CD4-positive, alpha-beta T cell treated with Interleukin-10 for 1 hour (primary cell): ENCODE measurements at places on chromosomes 4 and X.
A peak's percentile ranks its signal among the peaks of the same experiment; 100 is the strongest.

DNA sequence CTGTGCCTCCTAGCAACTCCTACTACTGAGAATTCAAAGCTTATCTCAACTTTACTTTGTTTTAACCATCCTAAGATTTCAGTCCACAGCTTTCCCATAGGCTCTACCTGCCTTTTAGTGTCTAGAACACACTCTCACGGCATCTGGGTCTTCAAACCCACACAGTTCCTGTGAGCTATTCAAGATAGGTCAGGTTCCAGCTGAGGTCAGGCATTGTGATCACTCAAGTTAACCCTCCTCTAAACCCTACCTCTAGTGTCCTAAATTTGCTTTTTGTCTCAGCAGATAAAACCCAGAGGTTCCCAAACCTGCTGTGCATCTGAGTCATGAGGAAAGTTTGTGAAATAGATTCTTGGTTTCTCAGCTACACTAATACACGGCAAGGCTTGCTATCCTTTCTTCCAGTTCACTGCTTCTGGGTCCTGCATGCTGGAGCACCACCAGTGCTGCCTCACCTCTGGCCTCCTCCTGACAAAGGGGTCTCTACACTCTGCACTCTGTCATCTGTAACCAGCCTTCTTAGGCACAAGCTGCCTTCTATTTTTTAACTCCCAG, 324.6 kb upstream of the MAGEB2 start:
- DNase-seq: no peak

DNA sequence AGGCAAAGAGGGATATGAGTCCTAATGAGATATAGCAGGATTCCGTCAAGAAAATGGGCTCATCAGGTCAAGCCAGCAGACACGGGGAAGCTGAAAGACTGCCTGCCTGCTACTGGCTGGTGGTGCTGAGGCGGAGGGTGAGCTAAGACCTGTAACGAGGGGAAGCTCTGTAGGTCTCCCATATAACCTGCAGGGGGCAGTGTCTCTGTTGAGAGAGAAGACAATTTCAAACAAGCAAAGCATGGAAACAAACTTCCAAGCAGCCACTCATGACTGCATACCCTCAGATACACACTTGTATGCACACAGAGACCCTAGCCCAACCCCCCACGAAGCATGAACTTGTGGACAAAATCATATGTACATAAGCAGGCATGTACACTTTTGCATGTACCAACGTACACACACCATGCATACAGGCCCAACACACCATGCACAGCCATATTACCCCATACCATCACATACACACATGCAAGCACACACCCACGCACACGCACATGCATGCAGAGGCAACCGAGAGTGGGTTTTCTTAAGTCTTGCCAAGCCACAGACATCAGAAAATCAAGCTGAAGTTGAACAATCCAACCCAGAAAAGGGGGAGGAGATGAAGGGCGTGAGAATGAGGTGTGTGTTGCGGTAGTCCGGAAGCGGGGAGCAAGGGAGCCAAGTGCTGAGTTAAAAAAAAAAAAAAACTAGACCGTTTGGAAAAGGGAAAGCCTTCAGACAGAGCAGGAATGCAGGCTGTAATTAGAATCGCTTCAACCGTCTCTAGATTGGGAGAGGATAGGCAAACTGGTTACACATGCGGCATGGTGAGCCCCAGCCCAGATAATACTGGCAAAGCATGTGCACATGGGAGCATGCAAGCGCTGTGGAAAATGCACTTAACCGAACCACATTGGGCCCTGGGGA, 71.0 kb downstream of the PJA1 start:
- DNase-seq: peak; percentile 37

- DNase-seq: no peak
Measured at GRCh38 chrX:314049-314448, 4.5 kb downstream of the GTPBP6 start.

- no peak for DNase-seq
Measured at GRCh38 chr4:2305766-2306501, 44.0 kb upstream of the MXD4 start.

GRCh38 chr4:23911675-23912455, 22.0 kb upstream of the PPARGC1A start:
- no peak for DNase-seq

GRCh38 chr4:168868044-168868781, 141.8 kb downstream of the CBR4 start:
- no peak for DNase-seq

DNA sequence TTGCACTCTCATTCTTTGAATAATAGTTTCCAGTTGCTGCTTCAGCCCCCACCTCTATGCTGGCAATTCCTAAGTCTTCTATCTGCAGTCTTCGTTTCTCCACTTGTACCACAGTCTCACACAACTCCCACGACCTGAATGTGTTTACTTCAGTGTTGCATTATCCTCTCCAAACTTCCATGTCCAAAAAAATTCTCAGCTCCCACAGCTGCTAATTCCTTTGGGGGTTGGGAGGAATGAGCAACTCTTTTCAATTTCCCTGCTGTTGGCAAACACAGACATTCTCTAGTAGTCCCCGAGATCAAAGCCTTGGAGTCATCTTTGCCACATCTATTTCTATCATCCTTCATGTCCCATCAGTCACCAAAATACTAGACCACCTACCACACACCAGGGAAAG, 14.4 kb upstream of the CDS1 start:
- DNase-seq: no peak

- DNase-seq: no peak
Measured at GRCh38 chr4:107379054-107379869, 340.8 kb downstream of the PAPSS1 start.

DNA sequence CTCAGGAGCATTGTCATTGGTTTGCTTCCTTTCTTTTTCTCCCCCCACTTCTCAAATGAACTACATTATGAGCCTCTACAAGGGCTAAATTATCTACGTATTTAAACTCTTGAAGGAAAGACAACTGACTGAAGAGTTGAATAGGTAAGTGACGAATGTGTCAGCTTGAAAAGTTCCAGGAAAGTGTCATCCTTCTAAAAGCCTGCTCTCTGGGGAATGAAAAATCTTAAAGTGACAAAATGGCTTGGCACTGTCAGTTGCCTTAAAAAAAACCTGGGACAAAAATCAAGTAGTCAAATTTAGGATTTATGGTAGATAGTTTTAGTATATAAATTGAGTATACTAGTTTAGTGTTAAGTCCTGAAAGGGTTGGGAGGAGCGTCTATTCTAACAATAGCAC, 173.9 kb upstream of the NDP start:
- no peak for DNase-seq

DNA sequence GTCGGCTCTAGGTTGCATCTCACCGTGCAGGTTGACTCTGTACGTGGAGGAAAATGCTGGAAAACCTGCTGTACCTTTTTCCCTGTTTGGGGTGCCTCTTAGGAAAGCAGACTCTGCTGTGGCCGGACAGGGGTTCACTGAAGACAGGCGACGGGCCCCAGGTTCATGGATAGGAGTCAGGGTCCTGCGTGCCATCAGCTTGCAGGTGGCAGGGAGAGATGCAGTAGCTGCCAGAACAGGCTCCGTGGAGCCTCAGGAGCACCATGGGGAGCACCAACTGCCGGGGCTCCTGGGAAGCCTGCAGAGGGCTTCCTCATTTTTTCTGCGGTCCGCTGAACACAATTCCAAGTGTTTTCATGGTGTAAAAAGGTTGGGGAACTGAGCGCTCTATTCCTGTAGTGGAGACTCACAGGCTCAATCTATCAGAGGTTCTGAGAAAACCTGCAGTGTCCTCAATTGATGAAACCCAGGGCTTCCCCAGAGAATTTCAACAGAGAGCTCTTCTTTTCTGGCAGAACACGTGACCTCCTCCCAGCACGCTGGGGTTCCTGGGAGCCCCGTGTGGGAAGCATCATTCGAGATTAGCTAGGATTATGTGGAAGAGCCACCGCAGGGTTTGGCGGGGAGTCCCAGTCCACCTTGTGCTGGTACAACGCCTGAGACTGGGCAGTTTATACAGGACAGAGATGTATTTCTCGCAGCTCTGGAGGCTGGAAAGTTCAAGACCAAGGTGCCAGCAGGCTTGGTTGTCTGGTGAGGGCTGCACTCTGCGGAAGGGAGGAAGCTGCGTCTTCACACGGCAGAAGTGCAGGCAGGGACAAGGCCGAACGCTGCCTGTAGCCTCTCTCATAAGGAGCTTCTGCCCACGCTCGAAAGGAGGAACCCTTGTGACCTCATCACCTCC, 1.6 kb downstream of the HTRA3 start:
- DNase-seq: no peak
